SW 1271 (cell line): ENCODE measurements at places on chromosomes 5 and 9.

GRCh38 chr5:125043781-125044391 lies 297.4 kb upstream of the ZNF608 start:
- DNase-seq: no peak

GRCh38 chr9:115000217-115000639 lies 69.8 kb upstream of the TNFSF8 start:
- DNase-seq: no peak

GRCh38 chr5:154479944-154480750 lies 2.1 kb upstream of the HAND1 start:
- no peak for DNase-seq

GRCh38 chr9:11374926-11375325 lies 762.1 kb upstream of the PTPRD start:
- DNase-seq: no peak

GRCh38 chr5:5104550-5104949 lies 35.6 kb upstream of the ADAMTS16 start:
- DNase-seq: no peak

DNA sequence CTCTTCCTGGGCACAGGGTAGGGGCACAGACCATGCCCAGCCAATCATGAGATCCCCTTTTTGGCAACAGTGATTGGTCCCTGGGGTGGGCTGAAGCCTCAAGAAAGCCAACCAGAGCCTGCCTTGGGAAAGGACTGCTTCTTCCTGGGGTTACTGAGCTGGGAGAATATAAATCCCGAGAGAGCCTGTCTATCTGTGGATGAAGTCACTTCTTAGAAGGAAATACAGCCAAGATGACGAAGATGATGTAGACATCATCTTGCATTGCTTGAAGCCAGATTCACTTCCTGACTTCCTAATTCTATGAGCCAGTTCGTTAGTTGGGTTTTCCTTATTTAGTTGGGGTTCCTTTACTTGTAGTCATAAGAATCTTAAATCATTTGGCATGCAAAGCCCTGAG lies 50.1 kb upstream of the PWWP2A start:
- no peak for DNase-seq
